ENCODE measurements at places on chromosomes 6 and 20.

- no peak for DNase-seq
Measured at GRCh38 chr20:44615169-44615791, 32.9 kb downstream of the PKIG start.

GRCh38 chr6:167826896-167827582 is at the start of gene AFDN:
AFDN (plus strand) TSS chr6:167826911; CDS start chr6:167827133, 222 bp downstream.
- DNase-seq: peak; percentile 41

DNA sequence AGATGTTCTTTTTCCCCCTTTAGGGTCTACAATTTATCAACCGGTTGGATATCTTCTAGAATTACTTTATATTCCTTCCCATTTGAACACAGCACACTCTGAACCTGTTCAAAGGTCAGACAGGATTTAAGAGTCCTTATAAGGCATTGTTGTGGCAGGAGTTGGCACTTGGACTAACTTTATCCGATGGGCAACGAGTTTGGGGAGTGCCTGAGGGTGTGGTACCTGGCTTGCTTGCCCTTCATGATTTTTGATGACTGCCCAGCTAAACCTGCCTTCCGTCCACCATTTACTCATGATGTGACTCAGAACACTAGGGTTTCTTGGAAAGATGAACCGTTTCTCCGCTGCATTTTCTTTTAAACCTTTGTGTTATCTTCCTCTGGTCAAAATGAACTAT is 285.2 kb downstream of the FOXC1 start:
- DNase-seq: no peak

DNA sequence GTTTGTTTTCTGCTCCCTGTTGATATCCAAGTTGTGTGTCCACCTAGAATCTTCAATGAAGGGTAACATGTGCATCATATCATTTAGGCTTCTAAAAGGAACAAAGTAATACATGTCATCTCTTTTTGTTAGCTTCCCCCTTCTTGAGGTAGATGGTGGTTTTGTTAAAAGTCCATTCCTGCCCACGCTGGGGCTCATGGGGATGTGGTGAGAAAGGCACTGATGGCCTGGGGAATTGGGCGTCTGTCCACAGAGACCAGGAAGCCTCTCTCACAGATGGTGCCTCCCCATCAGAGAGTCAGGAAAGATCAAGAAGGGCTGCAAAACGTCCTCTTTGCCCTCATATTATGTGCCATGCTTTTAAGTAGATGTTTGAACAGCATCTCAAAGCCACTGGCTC is 32.5 kb downstream of the GNAS start:
- no peak for DNase-seq

DNA sequence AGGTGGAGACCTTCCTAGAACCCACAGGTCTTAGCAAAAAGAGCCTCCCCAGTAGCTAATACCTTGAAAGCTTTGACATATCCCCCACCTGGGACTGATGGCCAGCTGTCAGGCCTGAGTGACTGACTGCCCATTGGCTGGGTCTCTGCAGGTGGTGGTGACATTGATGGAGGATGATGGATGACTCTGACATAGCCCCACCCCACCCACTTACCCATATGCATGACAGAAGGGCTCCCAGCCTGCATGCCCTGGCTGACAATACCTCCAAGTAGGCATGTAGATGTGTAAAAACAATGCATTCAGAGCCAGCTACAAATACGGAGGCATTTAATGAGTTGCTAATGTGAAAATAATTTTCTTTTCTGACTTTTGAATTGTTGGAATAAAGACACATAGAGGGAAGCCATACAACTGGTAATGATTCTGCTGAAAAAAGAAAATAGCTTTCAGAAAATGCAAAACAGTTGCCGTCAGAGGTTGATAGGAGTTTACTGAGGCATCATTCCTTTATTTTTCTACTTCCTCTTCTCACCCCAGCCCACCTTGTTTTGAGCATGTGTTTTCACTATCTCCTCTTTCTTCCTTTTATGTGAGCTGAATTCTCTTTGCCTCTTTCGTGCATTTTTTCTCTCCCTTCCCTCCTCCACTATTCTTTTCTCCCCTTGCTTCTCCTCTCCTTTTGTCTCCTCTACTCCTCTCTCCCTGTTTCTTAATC is 70.6 kb downstream of the OLIG3 start:
- no peak for DNase-seq

DNA sequence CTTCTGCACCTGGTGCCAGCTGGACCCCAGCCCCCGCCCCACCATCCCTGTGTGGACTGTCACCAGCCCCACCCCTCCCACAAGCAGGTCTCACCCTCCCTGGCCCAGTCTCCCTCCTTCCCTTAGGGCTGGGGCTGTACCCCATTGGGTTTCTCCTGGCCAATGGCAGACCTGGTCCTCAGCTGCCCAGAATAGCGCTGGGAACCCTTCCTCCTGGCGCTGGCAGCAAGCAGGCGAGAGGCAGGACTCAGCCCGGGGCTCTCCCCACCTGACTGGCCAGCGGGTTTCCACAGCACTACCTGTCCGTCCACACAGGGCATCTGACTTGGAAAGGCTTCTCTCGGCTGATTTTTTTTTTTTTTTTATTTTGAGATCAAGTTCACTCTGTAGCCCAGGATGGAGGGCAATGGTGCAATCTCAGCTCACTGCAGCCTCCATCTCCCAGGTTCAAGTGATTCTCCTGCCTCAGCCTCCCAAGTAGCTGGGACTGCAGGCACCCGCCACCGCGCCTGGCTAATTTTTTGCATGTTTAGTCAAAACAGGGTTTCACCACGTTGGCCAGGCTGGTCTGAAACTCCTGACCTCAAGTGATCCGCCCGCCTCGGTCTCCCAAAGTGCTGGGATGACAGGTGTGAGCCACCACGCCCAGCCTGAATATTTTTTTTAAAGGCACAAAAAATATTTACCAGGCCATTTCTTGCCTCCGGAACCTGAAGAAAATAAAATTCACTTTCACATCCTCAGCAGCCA is 21.6 kb upstream of the CHRNA4 start:
- no peak for DNase-seq

DNA sequence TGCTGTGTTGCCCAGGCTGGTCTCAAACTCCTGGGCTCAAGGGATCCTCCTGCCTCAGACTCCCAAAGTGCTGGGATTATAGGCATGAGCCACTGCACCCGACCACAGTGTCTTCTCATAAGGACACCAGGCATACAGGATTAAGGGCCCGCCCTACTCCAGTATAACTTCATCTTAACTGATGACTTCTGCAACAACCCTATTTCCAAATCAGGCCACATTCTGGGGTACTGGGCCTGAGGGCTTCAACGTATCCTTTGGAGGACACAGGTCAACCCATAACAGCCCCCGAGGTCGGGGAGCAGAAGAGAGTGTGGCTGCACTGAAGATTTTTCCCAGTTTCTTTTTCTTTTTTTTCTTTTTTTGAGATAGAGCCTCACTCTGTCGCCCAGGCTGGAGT is 39.7 kb downstream of the SUN5 start:
- DNase-seq: no peak

- no peak for DNase-seq
Measured at GRCh38 chr20:49236301-49236700, 17.1 kb downstream of the DDX27 start.

GRCh38 chr6:76416821-76417605 is 344.6 kb upstream of the IMPG1 start:
- no peak for DNase-seq

DNA sequence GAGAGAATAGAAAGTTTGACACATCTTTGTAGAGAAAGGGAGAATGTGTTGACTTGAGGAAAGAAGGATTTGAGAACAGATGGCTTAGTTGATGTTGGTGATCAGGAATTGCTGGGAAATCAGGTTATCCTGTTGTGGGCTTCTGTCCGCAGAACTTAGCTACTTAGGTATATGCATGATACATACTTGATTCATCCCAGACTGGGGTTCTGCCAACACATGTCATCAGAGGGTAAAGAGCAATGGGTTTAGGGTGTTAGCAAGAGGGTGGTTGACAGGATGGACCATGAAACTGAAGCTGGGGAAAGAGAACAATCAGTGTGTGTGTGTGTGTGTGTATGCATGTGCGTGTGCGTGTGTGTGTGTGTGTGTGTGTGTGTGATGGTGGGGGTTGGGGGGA is 50.6 kb upstream of the NELFCD start:
- DNase-seq: no peak

DNA sequence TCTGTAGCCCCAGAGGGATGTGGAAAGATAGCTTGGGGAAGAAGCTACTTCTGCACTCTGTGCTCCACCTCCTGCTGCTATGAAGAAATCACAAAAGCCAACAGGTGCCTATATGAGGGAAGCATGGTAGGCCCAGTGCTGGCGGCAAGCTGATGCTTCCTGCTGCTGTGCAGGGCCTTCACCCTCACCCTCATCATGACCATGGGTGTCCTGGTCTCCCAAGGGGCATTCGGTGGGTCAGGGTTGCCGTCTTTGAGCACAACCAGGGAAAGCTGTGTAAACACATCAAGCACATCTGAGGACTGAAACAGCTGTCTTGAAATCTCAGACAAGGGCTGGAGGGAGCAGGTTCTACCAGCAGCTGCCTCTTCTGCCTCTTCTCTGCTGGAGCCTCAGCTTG is 184.0 kb downstream of the FNDC1 start:
- DNase-seq: no peak

- DNase-seq: peak; percentile 41
Measured at GRCh38 chr6:152151920-152152319, 344.4 kb downstream of the ESR1 start.

- DNase-seq: no peak
Measured at GRCh38 chr6:150069706-150070105, 785 bp upstream of the ULBP3 start.

DNA sequence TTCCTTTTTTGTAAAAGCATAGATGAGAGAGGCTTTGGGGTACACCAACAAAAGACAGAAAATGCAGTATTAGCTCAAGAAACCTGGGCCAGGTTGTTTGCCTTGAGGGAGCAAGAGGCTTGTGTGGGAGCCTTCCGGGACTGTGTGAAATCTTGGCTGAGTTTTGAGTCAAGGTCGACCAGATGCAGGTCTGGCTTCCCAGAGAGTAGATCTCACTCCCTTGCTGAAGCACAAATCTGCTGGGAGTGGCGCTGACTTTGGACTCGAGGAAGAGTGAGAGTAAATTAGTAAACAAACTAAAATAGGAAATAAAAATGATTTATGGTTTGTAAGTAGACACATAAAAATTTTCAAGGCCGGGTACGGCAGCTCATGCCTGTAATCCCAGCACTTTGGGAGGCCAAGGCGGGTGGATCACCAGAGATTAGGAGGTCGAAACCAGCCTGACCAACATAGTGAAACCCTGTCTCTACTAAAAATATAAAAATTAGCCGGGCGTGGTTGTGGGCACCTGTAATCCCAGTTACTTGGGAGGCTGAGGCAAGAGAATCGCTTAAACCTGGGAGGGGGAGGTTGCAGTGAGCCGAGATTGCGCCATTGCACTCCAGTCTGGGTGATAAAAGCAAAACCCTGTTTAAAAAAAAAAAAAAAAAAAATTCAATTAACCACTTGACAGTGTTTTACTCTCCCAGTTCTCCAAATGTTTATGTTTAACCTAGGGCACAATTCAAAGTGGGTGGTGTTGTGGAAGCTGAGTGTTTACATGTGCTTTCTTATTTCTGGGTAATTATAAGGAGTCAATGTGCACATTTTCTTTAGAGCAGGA is 27.7 kb upstream of the EDN1 start:
- no peak for DNase-seq

GRCh38 chr6:51753635-51754034 is 333.8 kb downstream of the PKHD1 start:
- DNase-seq: no peak

DNA sequence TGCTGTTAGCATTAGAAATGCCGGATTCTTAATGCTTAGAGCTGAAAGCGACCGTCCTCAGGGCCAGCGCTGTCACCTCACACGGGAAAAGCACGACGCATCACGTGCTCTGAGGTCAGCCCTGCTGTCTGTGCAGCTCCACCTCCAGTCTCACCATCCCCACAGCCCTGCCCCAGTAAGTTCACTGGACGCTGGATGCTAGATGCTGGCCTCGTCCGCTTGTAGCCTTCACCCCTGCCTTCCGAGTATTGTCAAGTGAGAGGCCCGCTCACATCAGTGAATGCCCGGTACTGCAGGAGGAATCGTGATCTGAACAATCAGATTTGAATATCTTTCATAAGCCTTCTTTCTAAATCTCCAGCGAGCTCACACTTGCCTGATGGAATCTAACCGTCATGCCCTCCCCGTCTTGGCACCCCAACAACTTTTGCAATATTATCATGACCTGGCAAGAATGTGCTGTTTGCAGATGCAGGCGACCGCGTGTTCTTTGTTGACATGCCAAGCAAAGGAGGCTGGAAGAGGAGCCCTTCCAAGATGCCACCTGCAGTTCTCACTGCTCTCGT is 64.9 kb downstream of the DLL1 start:
- no peak for DNase-seq

DNA sequence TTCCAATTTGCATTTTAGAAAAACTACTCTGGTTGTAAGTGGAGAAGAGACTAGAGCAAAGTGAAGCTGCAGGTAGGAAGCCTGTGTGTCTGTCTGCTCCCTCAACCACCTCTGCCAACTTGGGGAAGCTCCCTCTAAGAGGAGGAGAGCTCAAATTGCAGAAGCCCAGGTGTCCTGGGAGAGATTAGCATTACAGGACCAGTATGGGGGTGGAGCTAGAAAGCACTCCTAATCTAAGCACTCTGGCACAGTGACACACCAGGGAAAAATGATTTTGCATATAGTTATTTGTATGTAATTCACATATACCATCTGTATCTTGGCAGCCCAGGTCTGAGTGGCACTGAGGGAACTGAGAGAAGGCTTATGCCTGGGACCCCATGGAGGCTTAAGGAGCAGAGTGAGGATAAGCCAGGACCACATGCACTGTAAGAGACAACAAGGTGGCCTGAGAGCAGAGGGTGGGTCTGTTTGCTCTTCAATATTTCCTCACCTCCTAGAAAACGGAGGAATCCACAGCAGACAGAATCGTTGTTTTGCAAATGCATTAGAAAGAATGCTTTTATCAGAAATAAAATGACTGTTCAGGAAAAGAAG is 13.6 kb downstream of the GSTA2 start:
- no peak for DNase-seq

- no peak for DNase-seq
Measured at GRCh38 chr6:86595641-86596040, 341.7 kb upstream of the HTR1E start.

DNA sequence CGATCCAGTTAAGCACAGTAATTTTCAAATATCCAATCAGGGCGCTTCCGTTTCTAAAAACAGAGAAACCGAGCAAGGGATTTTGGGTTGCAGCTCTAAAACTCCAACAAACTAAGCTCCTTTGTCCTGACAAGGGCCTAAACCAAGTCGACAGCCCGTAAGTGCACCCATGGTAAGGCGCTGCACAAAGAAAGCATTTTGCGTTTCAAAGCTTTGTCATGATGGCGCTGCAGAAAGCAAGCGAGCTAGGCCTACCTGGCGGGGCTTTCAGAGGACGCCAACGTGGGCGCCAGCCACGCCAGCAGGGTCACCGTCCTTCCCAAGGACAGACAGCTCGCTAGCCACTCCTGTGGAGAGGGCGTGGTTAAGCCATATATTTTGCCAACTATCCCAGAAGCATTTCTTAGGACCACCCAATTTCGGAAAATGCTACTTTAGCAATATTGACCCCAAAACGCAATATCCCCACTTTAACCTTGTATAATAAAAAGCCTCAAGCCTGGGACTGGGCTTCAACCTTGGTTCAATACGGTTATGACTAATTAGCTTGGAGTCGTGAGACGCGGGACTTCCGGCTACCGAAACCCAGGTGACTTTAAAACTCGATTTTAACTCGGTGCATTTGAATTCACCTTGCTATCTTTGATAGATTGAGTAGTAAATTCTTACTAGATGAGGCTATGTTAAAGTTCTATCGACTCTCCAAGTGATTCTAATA is 53.8 kb downstream of the TRIM38 start:
- peak; percentile 34 for DNase-seq

All from EH (cell line).